Activated naive CD8-positive, alpha-beta T cell treated with anti-CD3 and anti-CD28 coated beads for 36 hours (primary cell): ENCODE measurements at places on chromosomes 3 and 15.

GRCh38 chr3:169759256-169759655 is 5.6 kb downstream of the TERC start:
- no peak for DNase-seq

GRCh38 chr3:127420829-127421228 is 133.0 kb upstream of the PRR20G start:
- no peak for DNase-seq

GRCh38 chr3:187012609-187013051 is 82.3 kb downstream of the ST6GAL1 start:
- peak; percentile 53 for DNase-seq

GRCh38 chr3:28743831-28744230 is 395.2 kb upstream of the AZI2 start:
- DNase-seq: no peak

GRCh38 chr3:31804251-31805051 is 176.6 kb downstream of the OSBPL10 start:
- no peak for DNase-seq
